Astrocyte (in vitro differentiated cells and primary cell): ENCODE measurements at places on chromosomes 11 and 22. TPM values are rescaled to one million over a fixed set of nuclear protein-coding genes. Genes with fewer than 3 reads are reported as not detected.

DNA sequence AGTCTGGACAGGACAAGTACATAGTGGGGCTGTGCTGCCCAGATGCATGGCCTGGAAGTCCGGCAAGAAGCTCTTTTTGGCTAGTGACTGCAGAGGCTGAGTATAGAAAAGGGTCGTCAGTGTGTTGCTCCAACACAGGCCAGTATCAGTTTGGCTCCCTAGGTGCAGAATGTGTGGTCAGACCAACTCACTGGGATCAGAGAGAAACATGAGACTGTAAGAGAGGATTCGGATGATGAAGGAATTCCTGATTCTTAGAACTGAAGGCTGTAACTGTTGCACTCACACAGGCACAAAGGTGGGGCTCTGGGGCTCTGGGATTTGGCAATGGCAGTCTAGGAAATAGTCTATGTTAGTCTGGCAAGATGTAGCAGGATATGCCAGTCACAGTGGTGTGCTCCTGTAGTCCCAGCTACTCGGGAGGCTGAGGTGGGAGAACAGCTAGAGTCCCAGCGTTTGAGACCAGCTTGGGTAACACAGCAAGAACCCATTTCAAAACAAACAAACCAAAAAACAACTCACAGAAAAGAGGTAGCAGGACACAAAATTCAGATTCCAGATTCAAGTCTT, 11.1 kb upstream of the UPB1 start:
- H3K4me1 ChIP-seq = peaks cover 27% of the 10 kb centered on the region
- peak; percentile 62 for DNase-seq
- no peaks in the 10 kb centered on the region for H3K36me3 ChIP-seq

CDHR5 gene
- total RNA-seq = 0.12 TPM in 1 of 2 replicates, not detected in the other

- no peaks in the 10 kb centered on the region for H3K36me3 ChIP-seq
- H3K4me1 ChIP-seq = peaks cover 40% of the 10 kb centered on the region
- no peak overlapping the region for H3K4me3 ChIP-seq
- H3K27me3 ChIP-seq = no peaks in the 10 kb centered on the region
Measured at GRCh38 chr11:16792426-16792825, 54.0 kb downstream of the C11orf58 start.

ALX4 gene
- total RNA-seq = not detected in 2 replicates

RPS13 gene
- total RNA-seq = 753 and 856 TPM in 2 replicates

DNA sequence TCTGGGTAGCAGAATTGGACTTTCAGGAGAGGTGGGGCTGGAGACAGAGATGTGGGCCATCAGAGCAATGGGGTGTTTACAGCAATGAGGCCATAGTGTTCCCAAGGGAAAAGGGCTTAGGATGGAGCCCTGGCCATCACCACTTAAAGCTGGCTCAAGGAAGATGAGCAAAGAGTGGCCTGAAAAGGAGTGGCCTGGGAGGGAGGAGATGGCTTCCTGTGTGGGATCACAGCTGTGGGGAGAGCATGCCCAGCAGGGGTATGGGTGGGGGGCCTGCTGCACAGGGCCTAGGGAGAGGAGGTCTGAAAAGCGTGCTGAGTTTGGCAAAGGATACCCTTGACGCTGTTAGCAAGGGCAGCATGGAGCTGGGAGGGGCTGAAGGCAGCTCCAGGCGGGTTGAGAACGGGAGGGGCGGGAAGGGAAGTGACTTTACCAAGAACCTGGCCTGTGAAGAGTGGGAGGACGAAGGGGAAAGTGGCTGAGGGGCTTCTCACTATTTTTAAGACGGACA, 13.9 kb downstream of the LRRC32 start:
- no peaks in the 10 kb centered on the region for H3K27me3 ChIP-seq
- H3K4me1 ChIP-seq = peaks cover 11% of the 10 kb centered on the region
- DNase-seq = no peak
- H3K4me3 ChIP-seq = no peak overlapping the region
- H3K27ac ChIP-seq = no peak overlapping the region
- no peaks in the 10 kb centered on the region for H3K36me3 ChIP-seq

GRCh38 chr11:82930229-82930628, 28.7 kb downstream of the DDIAS start:
- no peaks in the 10 kb centered on the region for H3K4me1 ChIP-seq
- no peak overlapping the region for H3K4me3 ChIP-seq
- DNase-seq = no peak
- no peak overlapping the region for H3K27ac ChIP-seq

USP28 gene
- total RNA-seq = 35.0 and 39.3 TPM in 2 replicates

TSSK2 gene
- not detected in 2 replicates for total RNA-seq

PKP3 gene
- total RNA-seq = 1.1 and 2.1 TPM in 2 replicates
